Effector memory CD8-positive, alpha-beta T cell (primary cell): ENCODE measurements at places on chromosomes 2 and 18.

- no peak for DNase-seq
Observed at GRCh38 chr2:138948070-138948539, 167.9 kb upstream of the NXPH2 start.

DNA sequence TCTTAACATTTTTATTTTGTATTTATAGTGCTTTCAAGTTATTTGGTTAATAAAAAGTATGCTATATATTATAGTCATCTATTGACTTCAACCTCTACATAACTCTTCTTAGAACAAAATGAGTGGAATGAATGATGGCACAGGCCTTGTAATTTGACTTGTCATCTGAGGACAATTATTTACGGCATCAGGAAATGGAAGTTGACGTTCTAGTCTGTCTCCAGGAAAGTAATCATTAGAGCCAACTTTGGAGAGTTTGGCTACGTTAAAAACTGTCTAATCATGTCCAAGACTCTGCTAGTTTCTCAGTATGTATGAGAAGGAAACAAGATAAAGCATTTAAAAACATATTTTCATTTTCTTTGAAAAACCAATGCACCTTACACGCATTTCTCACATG lies 353.6 kb downstream of the ARHGAP15 start:
- DNase-seq, result no peak

- no peak for DNase-seq
Observed at GRCh38 chr2:176151442-176152287, at the start of gene HOXD4. TSS of gene HOXD4 (plus strand) at chr2:176151550. CDS start at chr2:176151634, 84 bp downstream.

- no peak for DNase-seq
Observed at GRCh38 chr2:19021100-19021476, 337.3 kb downstream of the OSR1 start.

- no peak for DNase-seq
Observed at GRCh38 chr2:189191766-189192165, 12.2 kb upstream of the COL5A2 start.
